HTR-8/SVneo (cell line): ENCODE measurements at places on chromosomes 6 and 20.

- peak; percentile 87 for DNase-seq
Measured at GRCh38 chr20:61588411-61589385, 336.6 kb downstream of the CDH4 start.

GRCh38 chr6:131093334-131093733, 30.3 kb upstream of the EPB41L2 start:
- DNase-seq = no peak

- no peak for DNase-seq
Measured at GRCh38 chr6:34179106-34179720, 33.3 kb upstream of the GRM4 start.

GRCh38 chr6:168196385-168196860, 117.4 kb upstream of the FRMD1 start:
- DNase-seq = no peak

DNA sequence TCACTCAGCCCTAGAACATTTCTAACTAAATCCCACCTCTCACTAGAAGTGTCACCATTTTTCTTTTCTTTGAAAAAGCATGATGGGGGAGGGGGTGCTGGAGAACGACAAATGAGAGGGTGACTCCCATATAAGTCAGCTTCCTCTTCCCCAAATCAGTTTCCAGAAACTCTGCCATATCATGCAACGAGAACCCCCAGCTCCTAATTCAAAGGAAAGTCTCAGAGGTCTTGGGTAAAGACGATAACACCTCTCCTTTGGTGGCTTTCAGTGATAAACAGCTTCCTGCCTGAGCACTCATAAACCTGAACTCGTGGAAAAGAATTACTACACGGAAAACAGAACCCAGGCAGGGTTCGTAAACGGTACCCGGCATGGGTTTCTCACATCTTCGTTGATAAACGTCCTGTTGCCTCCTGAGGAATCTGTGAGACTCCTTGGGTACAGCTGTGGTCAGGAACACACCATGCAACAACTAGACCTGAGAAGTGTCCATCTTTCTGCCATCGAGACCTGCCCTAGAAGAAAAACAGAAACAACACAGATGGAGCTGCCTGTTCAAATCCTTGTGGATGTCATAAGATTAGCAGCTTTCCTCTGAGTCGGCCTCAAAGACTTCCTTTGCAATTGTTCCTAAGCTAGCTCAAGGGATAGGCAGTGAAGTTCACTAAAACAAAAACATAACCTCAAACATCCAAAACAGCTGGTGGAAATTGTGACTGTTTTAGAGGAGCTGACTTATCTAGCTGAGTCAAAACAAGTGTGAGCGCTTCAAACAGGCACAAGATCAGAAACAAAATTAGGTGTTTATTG, 185.8 kb upstream of the PRDM1 start:
- no peak for DNase-seq

DNA sequence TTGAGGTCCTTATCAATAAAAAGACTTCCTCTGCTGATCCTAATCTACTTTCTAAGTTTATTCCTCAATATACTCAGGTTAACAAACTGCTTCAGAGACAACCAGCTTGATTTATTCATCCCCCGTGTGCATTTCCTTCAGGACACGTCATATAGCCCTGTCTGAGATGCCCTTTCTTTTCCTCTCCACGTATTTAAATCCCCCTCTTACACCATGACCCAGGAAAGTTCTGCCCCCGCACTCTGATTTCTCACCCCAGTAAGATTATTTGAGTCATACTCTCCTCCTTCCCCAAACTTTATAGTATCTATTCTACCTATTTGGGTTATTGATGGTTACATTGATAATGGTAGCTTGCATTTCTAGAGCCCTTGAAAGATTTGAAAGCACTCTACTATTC, 9.8 kb upstream of the CGA start:
- DNase-seq = no peak

- DNase-seq = no peak
Measured at GRCh38 chr20:61356196-61356595, 104.1 kb downstream of the CDH4 start.

DNA sequence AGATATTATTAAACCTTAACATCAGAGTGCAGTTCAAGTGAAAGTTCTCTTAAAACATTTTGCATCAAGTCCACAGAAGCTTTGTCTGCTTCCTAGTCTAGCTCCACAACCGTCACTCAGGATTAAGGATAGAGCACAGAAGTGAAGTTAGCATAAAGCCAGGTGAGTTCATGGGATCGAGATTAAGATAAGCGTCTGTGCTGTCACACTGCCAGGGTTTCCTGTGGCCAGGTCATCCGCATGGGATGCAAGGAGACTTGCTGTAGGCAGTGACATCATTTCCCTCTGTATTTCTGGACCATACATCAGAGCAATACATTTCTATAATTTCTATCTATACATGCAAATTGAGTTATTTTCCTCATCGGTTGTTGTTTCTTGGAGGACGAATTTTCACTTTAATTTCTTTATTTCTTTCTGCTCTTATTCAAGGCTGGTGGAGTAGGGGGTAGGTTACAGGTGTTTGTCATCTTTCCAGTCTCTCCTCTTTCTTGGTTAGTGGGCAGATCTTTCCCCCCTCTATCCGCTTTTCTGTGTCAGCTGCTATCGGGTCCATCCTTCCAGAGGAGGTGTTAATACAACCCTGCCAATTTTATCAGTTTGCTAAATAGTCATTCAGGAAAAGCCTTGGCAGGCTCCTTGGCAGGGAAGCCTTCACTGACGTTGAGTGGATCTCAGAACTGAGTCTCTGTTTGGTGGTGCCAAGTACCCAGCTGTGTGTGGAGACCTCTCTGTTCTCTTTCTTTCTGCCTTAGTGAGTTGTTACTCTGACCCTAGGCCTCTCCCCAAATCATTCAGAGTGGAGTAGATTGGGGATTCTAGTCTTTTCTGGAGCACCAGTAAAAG, 307.6 kb upstream of the MAP3K7 start:
- no peak for DNase-seq

DNA sequence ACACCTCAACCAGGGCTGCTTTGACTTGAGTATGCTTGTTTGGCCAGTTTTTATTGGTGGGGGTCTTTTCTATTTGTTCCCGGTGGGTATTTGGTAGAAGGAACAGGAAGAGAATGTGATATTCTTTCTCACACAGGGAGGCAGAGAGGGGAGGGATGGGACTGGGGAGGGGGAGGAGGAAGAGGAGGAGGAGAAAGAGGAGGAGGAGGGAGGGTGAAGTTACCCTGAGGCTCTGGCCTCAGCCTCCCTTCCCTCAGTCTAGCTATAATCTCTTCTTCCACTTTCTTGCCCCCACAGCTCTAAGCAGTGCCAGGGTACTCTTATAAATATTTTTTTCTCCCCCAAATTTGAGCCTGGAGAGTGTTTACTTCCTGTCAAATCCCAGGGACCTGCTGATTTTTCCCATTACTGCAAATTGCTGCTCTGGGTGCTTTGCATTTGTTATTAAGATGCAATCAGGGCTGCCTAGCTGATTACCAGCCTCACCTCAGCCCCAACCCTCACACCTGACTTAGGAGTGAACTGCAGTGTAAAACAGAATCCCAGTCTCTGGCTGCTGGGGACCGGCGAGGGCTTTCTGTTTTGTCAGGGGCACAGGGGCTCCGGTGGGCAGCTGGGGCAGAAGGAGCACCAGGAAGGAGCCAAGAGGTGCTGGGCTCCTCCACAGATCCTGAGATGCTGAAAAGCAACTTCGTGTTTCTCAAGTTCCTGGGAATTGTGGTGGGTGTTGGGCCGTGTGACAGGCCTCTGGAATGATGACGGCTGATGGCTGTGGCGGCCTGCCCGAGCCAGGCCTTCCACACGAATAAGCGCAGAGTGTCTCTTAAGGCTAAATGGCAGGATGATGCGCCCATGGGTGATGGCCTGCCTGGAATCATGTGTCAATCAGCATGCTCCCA, 141.4 kb downstream of the CD83 start:
- no peak for DNase-seq

DNA sequence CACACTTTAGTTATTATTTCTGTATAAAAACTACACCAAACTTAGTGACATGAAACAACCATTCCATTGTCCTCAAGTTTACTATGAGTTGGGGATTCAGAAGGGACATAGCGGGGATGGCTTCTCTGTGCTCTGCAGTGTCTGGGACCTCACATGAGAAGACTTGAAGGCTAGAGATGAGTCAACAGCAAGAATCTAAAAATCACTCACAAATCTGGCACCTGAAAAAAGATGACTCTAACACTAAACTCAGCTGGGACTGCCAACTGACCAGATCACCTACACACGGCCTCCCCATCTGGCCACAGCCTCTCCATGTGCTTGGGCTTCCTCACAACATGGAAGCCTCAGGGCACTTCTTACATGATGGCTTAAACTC, 63.0 kb upstream of the EYA2 start:
- no peak for DNase-seq

DNA sequence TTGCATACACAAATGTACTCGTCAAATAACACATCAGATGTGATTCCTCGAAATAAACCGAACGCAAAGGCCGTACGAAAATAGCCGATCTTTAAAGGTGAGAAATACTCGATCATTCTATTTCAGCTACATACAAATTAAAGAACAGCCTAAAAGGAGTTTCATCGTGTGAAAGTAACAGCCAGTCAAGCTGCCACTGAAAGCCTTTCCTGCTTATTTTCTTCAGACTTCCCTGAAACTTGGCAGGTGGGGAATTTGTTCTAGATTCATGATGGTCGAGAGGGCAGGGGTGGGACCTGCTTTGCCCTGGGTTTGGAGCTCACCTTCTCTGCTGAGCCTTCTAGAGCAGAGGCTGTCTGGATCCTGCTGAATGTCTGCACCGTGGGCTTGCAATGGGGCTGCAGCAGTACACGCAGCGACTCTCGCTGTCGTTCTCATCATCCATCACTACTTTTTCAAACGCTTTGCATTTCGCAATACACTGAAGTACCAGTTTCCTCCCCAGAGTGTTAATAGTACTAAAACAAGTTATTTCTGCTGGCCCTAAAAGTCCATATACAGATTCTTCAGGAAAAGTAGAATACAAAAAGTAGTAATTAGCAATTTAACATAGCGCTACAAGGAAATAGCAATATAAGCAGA, 16.2 kb downstream of the FOXC1 start:
- no peak for DNase-seq

DNA sequence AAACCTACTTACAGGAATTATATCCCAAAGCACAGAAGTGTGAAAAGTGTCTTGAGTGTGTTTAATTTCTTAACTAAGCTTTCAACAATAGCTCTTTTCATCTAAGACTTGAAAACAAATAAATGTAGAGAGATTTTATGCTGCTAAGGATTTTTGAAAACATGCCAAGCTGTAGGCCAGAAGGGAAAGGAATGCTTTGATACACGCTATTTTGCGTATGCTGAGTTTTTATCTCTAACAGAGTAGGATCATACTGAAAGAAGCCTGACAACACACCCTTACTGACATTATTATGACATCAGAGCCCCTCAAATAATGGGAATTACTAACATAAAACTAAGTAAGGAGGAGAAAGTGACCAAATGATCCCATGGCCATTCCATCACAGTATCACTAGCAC, 265.5 kb downstream of the KHDC1L start:
- no peak for DNase-seq

DNA sequence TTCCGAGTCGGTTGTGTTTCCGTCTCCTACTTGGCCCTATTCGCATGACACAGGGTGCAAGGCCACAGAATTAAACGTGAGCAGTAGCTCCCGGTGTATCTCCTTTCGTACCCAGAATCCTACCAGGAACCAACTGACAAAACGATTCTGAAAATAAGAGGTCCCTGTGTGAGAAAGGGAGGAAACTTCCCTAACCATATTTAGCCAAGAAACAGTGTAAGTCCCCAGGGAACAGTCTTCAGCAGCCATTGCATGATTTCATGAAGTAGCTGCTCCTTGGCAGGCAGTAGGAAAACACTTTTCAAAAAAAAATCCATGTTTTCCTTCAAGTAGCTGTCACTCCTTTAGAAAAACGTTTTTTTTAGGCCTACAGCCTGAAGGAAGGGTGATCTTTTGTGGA, 46.9 kb downstream of the PDE10A start:
- no peak for DNase-seq

DNA sequence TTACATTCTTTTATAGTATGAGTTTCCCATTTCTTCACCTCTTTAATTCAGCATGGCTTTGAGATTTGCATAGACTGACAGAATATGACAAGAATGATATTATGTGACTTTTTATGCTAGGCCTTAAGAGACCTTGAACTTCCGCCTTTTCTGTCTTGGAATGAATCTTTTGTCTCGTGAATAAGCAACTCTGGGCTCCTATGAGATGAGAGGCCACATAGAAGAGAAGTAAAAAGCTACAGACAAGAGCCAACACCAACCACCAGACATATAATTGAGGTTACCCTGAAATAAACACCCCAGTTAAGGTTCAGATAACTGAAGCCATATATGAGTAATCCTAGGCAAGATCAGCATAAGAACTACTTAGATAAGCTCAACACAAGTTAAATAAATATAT, 600.8 kb downstream of the MEI4 start:
- DNase-seq = no peak

GRCh38 chr6:2831392-2831791, 10.3 kb downstream of the SERPINB1 start:
- DNase-seq = no peak

DNA sequence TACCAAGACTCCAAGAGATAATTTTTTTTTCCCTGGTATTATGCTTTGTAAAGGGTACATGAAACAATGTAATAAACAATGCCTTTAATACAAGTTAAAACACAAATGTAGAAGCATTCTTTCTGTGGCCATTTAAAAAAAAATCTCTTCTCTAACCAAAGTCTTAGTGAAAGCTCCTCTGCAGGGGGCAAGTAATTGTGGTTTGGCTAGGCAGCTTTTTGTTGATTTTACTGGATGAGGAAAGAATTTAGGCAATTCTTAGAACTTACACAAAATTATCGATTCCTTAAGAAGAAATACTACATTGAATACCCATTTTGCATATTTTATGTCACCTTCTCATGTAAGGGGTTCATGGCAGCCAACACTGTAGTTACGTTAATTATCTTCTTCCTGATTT, 12.4 kb downstream of the TFB1M start:
- no peak for DNase-seq

- DNase-seq = no peak
Measured at GRCh38 chr20:36526521-36527011, 14.8 kb upstream of the MYL9 start.

GRCh38 chr6:63458480-63459115, 113.7 kb upstream of the LOC128125822 start:
- no peak for DNase-seq

DNA sequence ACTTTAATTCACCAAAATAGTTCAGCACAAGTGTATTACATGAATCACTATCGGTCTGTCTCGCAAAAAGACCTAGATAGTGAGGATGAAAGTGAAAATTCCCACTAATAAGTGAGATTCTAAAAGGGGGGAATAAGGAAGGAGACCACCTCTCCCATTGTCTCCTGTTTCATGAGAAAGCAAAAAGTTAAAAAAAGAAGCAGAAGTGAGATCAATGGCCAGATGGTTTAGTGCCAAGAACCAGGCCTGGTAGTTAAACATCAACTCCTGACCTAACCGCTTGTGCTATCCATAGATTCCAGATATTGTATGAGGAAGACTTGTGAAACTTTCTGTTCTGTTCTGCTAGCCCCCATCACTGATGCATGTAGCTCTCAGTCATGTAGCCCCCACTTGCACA, 293.0 kb downstream of the RNGTT start:
- no peak for DNase-seq
